Stimulated activated CD4-positive, alpha-beta T cell treated with anti-CD3 and anti-CD28 coated beads, Interleukin-12 subunit alpha, Interleukin-12 subunit beta, amount 100 ng/mL, for 24 hours (primary cell): ENCODE measurements at places on chromosomes 16 and 17.

- no peak for DNase-seq
These were observed 9.0 kb downstream of the DYNLL2 start for GRCh38 chr17:58092101-58092796.

DNA sequence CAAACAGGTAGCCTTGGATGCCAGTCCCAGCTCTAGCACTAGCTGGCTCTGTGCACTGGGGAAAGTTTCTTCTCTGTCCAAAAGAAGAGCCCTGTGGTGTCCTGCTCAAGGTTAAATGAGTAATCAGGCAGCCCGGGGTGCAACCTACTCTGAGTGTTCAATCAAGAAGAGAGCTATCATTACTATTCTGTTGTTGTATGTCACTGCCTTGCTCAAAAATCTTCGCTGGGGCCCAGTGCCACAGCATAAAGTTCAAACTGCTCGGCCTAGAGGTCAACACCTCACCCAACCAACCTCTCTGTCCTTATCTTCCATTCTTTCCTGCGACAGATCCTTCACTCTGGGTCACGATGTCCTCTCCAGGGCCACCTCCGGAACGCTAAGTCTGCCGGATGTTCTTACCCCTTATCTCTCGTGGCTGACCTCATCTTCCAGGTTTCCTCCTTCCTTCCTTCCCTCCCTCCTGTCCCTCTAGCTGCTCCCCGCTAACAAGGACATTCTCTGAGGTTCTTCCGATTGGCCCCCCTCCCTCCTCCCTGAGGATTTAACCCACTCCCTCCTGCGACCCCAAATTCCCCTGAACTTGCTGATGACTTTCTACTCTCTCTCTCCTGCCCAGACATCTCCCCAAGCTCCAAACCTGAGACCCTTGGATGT lies 4.4 kb downstream of the FDXR start:
- DNase-seq: no peak

DNA sequence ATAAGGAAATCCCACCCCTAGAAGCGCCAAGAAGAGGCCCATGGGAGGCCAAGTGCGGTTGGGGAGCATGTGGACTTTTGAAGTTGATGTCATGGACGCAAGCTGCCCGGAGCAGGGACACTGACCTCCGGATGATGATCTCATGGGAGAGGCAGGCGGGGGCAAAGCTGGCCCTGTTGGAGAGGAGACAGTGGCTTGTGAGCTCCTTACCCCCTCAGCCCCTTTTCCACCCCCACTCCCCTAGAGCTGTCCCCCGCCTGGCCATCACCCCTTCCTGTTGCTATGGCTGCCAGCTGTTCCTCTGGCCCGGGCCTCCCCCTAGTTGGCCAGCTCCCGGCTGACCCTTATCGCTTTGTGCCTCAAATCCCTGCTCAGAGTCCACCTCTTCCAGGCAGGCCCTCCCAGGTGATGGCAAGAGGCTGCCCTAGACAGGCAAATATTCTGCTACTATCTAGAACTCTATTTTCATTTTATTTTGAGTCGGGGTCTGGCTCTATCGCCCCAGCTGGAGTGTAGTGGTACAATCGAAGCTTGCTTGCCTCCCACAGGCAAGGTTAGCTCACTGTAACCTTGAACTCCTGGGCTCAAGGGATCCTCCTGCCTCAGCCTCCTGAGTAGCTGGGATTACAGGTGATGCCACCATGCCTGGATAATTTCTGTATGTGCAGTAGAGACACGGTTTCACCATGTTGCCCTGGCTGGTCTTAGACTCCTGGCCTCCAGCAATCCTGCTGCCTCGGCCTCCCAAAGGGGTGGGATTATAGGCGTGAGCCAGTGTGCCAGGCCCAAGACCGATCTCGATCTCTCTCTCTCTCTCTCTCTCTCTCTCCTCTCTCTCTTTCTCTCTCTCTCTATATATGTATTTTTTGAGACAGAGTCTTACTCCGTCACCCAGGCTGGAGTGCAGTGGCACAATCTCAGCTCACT lies 6.6 kb downstream of the NOTUM start:
- DNase-seq: no peak

DNA sequence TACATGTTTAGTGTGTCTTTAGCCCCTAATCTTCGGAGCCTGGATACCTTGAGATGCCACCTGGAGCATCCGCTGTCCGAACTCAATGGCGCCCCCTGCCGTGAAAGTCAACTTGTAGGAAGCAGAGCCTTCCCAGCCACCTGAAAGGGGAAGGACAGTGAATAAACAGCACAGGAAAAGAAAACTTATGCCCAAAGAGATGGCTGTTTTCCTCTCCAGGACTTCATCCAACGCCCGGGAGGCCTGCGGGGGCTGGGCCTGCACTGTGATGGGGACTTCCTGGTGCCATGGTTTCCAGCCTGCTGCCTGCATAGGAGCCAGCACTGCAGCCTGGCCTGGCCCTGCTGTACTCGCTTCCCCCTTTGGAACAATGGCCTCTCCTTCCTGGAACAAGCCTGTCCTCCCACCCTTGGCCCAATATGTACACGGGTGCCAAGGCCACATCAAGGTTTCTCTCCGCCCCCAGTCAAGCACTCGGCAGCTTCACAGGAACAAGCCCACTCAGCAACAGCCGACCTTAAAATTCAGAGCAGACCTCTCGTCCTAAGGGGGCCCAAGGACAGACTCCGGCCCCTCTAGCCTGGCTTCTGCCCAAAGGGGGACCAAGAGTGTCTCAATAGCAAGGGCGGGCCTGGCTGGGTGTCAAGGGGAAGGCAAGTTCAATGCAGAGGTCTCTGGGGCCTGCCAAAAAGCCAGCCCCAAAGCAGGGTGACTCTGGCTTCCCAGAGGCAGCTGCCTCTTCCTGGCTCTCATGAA lies 4.5 kb upstream of the UNC13D start:
- DNase-seq: peak; percentile 88

DNA sequence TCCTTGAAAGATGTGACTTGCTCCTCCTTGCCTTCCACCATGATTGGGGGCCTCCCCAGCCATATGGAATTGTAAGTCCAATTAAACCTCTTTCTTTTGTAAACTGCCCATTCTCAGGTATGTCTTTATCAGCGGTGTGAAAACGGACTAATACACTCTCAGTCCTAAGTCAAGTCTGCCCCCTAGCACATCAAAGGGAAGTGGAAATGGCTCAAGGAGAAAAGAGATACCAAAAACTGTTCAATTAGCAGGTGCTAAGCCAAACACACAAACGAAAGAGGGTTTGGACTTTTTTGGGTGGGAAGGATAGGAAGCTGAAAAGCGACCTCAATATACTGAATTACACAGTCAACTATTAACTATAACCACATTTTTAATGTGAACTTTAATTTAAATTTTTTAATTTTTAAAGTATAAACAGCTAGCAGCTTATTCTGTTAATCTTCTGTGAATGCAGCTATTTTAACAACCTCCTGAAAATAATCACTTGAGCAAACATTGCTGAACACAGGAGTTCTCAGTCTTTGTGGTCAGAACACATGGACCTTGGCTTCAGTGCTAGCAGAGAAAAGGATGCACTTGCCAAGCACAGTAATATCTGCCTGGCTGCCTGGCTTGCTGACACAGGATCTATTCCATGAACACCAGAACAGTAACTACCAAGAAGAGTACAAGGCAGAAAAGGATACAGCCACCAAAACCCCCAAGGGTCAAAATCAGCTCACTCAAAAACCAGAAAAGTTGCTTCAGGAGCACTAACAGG lies 10.9 kb downstream of the ZNF18 start:
- no peak for DNase-seq

- DNase-seq: no peak
These were observed 31.3 kb downstream of the FOXL1 start for GRCh38 chr16:86609661-86610060.

DNA sequence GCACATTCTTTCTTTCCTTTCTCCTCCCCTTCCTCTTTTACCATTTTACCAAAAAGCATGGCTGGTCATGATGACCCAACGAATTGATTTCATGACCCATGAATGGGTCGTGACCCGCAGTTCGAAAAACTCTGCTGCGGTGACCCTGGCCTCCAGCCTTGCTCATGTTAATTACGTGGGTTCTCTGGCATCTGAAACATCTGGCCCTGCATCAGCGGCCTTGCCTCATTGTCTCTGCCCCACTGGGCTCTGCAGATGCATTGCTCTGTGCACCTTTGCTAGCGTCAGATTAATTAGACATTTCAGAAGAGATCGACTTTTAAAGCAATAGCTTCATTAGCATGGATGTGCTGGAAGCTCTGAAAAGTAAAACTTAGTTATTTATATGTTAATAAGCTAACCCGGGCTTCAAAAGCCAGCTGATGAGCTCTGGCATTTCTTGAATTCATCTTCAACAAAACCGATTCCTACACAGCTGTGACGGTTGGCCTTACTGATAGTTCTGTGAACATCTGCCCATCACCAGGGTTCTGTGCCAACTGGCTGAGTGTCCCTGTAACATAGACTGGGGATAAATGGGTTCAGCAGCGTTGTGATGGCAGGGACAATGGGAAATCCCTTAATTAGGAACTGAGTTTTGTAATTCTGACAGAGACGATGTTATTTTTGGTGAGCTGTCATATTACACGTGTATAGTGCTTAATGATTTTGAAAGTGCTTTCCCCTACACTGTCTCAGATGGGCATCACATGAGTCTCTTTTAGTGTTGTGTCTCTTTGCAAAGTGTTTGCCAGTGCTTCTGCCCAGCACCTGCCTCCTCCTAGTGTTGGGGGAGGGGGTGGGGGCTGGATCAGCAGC lies 225.9 kb upstream of the EEF2KMT start:
- DNase-seq: no peak

DNA sequence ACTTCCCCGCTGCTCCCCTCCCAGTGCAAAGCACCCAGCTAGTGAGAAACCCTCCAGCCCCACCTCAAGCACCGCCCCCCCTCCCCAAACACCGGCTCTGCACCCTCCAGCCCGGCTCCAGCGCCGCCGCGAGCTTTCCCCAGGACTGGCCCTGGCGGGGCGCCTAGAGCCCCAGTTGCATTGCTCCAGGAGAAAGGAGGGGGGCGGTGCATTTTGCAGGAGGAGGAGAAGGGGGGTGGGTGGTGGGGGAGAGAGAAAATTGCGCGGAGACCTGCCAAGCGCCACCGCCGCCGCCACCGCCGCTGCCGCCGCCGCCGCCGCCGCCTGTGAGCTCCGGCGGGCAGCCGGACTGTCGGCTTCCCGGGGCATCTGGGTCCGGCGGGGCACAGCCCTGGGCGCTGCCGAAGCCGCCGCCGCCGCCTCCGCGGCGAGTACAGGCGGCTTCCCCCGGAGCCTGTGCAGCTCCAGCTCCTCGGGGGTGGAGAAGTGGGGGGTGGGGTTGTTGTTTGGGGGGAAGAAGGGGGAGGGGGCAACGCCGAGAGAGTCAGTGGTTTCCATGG lies 333 bp upstream of the NOG start:
- DNase-seq: peak; percentile 31

GRCh38 chr16:17467923-17468540 lies 2.7 kb downstream of the XYLT1 start:
- DNase-seq: peak; percentile 16

DNA sequence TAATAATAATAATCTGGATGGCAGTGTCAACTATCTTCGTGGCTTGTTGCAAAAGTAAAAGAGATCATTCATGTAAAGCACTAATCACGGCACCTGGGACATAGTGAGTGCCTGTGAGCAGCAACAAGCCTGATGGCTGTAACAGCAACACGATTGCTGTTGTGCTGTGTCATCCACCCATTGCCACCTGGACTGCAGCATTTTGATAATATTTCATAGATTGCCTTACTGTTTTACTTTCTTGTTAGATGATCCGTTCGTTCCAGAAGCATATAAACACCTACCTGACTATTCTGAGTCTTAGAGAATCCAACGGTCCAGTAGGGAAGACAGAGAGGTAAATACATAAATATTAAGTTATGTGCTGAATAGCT lies 3.1 kb upstream of the MRPS23 start:
- DNase-seq: no peak

GRCh38 chr17:73936908-73937627 lies 266.4 kb upstream of the RPL38 start:
- no peak for DNase-seq

- DNase-seq: no peak
These were observed 58.9 kb downstream of the HS3ST4 start for GRCh38 chr16:25750488-25751216.

GRCh38 chr16:81987706-81988105 lies 23.6 kb downstream of the SDR42E1 start:
- no peak for DNase-seq

DNA sequence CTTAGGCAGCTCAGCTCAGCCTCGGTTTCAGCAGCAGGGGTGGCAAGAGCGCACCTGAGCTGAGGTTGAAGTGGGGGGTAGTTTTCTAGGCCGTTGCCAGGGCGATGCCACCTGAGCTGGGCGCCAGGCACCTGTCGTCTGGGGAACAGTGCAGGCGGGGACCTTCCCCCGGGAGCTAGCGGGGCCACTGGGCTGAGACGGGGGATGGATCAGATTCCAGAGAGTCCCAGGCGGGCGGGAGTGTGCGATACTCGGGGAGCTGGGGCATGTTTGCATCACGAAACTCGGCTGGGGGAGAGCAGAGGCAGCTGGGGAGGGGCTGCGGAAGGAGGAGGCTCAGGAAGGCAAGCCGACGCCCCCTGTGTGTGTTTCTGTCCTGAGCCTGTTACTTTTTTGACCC lies 477 bp upstream of the CLDN9 start:
- DNase-seq: no peak

DNA sequence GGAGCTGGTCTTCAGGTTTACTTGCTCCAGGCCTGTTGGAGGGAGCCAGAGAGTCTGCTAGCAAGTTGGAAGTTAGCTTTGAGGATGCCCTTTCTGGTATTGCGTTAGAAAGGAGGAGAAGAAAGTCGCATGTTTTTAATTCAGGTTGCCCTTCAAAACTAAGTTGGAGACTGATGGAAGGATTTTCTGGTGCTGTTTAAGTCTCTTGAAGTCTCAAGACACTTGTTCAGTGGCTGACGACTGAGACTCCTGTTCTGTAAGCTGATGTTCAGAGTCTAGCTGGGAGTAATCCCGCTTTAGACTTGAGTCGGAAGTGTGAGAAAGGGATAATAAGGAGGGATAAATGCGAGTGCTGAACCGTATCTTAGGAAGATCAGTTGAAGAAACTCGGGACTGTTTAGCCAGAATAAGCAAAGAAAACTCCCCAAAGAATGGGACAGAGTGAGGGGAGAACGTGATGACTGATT lies 740 bp downstream of the AATF start:
- DNase-seq: no peak

- no peak for DNase-seq
These were observed 14.8 kb downstream of the VAC14 start for GRCh38 chr16:70786020-70786755.

- DNase-seq: peak; percentile 35
These were observed 7.2 kb upstream of the KRT36 start for GRCh38 chr17:41496803-41497484.

- DNase-seq: no peak
These were observed 222.9 kb upstream of the IRX3 start for GRCh38 chr16:54509456-54509855.

GRCh38 chr16:71425746-71426068 lies 16.1 kb downstream of the TLE7 start:
- DNase-seq: no peak
